ENCODE measurements at places on chromosomes 16 and 17. TPM values are rescaled to one million over a fixed set of nuclear protein-coding genes. Genes with fewer than 3 reads are reported as not detected.

Gene CHST4
- total RNA-seq, result not detected

Gene CTRB1
- not detected for total RNA-seq

Gene AANAT
- not detected for total RNA-seq

Gene IRX3
- 0.12 TPM for total RNA-seq

Gene ENPP7
- not detected for total RNA-seq

Gene TBC1D3E
- total RNA-seq, result not detected

Gene CFAP52
- total RNA-seq, result 0.11 TPM

Gene RAC3
- 9.0 TPM for total RNA-seq
